ENCODE measurements at places on chromosomes 2 and 18. TPM values are rescaled to one million over a fixed set of nuclear protein-coding genes. Genes with fewer than 3 reads are reported as not detected.

Gene SPATS2L
- total RNA-seq: 103 TPM

GRCh38 chr2:24220554-24221291, 45.9 kb downstream of the FAM228A start:
- peaks cover 36% of the 10 kb centered on the region for H3K36me3 ChIP-seq
- H3K27me3 ChIP-seq: no peaks in the 10 kb centered on the region
- H3K27ac ChIP-seq: no peak overlapping the region
- DNase-seq: no peak

Gene G6PC2
- not detected for total RNA-seq

- no peaks in the 10 kb centered on the region for H3K27me3 ChIP-seq
- H3K27ac ChIP-seq: no peak overlapping the region
- H3K4me1 ChIP-seq: no peaks in the 10 kb centered on the region
Measured at GRCh38 chr2:126801473-126801872, 97.2 kb upstream of the TEX51 start.

DNA sequence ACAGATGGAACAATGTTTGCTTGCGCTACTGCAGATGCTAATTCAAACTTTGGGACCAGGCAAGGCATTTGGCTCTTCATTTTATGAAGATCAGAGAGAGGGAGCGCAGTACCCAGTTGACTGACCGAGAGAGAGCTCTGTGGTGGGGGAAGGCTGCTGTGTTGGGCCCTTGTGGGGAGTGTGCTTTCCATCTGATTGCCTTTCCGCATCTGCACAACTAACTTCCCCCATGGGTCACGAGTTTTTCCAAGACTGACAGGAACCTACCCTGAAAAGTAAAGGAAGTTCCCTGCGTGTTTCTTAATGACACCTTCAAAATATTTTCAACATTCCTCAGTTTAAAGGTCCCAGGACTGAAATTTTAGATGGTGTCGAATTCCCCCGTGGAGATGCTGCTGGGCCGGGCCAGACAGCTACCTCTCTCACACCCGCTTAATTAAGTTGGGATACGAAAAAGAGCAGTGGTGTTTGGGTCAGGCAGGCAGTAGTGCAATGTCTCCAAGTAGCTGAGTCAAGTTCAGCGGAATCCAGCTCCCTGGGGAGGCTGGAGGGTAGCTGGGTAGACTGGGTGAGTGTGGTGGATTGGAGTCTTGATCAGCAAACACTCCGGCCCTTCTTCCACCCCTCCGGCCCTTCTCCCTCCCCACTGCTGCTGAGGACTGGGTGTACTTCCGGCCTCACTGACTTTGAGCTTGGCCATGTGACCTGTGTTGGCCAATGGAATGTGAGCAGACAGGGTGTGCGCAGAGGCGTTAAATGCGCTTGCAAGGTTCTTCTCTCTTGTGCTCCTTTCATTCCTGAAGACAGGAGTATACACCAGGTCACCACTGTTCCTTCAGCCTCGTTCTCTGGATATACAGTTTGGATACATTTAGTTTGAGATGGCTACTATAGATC, 2.3 kb upstream of the ARHGAP25 start:
- H3K27ac ChIP-seq: peak overlapping the region; percentile 29
- H3K4me1 ChIP-seq: no peaks in the 10 kb centered on the region
- H3K4me3 ChIP-seq: no peak overlapping the region
- DNase-seq: no peak
- H3K36me3 ChIP-seq: no peaks in the 10 kb centered on the region

DNA sequence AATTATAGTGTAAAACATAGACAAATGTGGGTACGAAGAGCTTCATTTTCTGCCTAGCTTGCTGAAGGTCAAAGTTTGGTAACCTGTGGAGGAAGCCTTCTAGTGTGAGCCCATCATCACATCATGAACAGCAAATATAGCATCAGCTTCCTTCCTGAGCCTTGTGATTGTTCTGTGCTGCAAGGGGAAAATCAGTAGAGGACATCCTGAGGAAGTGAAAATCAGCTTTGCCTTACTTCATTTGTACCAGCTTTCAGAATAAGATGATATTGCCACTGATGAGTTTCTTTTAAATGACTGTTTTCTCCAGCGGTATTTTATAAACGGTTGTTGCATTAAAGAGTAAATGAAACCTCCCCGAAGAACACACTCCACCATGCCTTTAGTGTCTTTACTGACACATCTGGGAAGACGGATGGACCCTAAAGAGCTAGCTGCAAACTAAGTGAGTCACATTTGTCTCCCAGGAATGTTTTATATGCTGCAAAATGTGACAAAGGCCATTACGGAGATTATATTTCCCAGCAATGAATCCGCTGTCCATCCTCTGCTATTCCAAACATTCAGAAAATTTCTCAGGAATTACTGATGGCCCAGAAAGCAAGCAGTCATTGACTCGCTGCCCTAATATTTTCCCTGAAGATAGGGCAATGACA, 1272.8 kb downstream of the SUCLG1 start:
- DNase-seq: no peak
- H3K4me1 ChIP-seq: no peaks in the 10 kb centered on the region
- H3K36me3 ChIP-seq: no peaks in the 10 kb centered on the region
- H3K27ac ChIP-seq: no peak overlapping the region
- no peaks in the 10 kb centered on the region for H3K27me3 ChIP-seq

Gene CFAP221
- 0.44 TPM for total RNA-seq

DNA sequence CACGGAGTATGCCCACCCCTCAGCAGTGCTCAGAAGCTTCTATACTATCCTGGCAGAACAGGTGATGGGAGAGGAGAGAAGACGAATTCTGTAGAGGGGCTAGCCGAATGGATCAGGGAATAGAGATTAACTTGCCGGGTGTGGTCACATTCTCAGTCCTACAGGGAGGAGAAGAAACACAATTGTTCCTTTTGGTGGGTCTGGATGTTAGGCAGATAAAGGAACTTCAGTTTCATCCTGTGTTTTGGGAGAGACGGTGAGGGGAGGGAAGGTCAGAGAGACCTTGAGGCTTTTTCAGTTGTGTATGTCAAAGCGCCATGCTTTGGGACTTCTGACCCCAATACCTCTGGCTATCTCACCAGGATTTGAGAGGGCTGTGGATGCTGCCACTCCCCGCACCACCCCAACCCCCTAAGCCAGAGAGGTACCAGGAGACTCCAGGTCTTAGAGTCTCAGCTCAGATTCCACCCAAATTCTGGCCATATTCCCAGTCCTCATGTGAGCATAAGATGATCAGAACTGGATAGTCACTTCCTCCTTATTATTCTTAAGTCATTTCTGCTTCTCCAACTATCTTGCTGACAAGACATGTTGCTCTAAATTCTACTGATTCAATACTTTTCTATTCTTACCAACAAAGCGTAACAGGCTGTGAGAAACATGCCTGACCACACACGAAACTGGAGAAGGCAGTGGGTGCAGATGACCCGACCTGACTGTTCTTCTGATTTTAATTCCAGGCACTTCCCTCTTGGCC, 2.3 kb upstream of the TMEM37 start:
- H3K27me3 ChIP-seq: no peaks in the 10 kb centered on the region
- H3K4me1 ChIP-seq: peaks cover 31% of the 10 kb centered on the region
- no peaks in the 10 kb centered on the region for H3K36me3 ChIP-seq
- peak overlapping the region; percentile 36 for H3K27ac ChIP-seq

DNA sequence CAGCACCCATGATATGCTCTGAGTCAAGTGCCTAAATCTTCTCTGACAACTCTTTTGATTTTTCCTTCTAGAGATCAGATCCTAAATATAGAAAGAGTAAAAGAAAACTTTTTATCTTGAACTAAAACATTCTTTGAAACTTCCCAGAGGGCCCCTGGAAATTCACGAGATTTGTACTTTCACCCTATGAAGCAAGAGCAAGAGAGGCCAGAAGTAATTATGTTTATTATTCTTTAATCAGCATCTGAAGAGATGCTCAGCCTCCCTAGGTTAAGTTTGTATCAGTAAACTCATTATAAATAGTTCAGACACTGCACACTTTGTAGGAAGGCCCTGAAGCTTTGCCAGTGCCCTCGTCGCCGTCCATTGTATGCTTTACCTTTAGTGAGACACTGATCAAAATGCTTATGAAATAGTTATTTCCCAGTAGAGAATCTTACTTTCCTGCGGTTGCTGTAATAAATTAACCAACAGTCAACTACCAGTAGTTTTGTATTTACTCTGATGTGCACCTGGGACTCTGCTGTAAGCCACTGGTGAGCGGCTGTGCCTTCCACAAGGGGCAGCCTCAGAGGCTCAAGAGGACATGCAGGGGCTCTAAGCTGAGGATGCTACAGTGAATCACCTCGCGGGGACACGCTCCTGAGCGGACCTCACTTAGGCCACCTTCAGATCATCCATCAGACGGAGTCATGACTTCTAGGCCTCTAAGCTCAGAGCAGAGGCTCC, 71.9 kb downstream of the BIN1 start:
- H3K27me3 ChIP-seq: no peaks in the 10 kb centered on the region
- no peaks in the 10 kb centered on the region for H3K4me1 ChIP-seq
- no peak overlapping the region for H3K27ac ChIP-seq
- H3K36me3 ChIP-seq: no peaks in the 10 kb centered on the region
- no peak overlapping the region for H3K4me3 ChIP-seq

Gene CROCC2
- not detected for total RNA-seq

Gene RAB17
- 4.5 TPM for total RNA-seq

- H3K27ac ChIP-seq: no peak overlapping the region
- no peak for DNase-seq
- no peak overlapping the region for H3K4me3 ChIP-seq
- H3K4me1 ChIP-seq: no peaks in the 10 kb centered on the region
Measured at GRCh38 chr2:208496129-208496528, 89.5 kb downstream of the PTH2R start.

DNA sequence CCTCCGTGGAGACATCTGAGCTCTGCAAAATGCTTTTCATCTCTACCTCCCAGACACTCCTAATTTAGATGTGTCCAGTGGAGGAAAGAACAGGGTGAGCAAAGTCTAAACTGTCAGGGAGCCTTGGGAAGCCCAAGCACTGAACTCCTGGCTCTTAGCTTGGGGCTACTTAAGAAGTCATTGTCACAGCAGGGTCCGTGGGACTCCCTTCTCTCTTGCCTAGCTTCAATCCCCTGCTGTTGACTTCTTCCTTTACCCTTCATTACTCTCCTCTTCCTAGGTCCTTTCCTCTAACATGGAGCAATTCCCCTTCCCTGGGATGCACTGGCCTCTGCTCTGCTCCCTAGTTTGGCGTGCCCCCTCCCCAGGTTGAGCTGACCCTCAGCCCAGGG, 3.4 kb downstream of the OSR1 start:
- no peaks in the 10 kb centered on the region for H3K4me1 ChIP-seq
- H3K4me3 ChIP-seq: peak overlapping the region; percentile 79
- peak overlapping the region; percentile 87 for H3K27ac ChIP-seq
- no peaks in the 10 kb centered on the region for H3K27me3 ChIP-seq
- peaks cover 32% of the 10 kb centered on the region for H3K36me3 ChIP-seq

DNA sequence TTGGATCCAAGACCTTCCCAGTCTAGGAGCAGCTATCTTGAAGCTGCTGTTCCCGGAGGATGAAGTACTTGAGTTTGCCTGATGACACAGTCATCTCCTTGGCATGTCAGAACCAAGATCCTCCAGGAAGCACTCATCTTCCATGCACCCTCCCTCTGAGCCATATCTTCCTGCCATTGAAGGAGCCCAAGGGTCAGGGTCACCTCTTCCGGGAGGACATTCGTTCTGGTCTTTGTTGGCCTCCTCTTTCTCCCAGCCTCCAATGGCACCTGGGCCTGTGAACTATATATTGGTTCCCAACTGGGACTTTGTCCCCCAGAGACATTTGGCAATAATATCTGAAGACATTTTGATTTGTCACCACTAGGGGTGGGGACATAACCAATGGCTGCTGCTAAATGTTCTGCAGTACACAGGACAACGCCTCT, 4.2 kb upstream of the MYO7B start:
- no peaks in the 10 kb centered on the region for H3K4me1 ChIP-seq
- no peak for DNase-seq
- H3K27ac ChIP-seq: no peak overlapping the region
- no peaks in the 10 kb centered on the region for H3K36me3 ChIP-seq
- H3K4me3 ChIP-seq: no peak overlapping the region

Gene LRRC30
- not detected for total RNA-seq

GRCh38 chr2:241257419-241258032, 57.9 kb downstream of the HDLBP start:
- H3K27ac ChIP-seq: no peak overlapping the region
- H3K4me3 ChIP-seq: no peak overlapping the region
- H3K27me3 ChIP-seq: no peaks in the 10 kb centered on the region
- DNase-seq: no peak

- peak overlapping the region; percentile 18 for H3K27ac ChIP-seq
- H3K4me1 ChIP-seq: peaks cover 41% of the 10 kb centered on the region
- H3K36me3 ChIP-seq: no peaks in the 10 kb centered on the region
Measured at GRCh38 chr2:127410871-127411652, 7.2 kb upstream of the PROC start.
